Effector memory CD4-positive, alpha-beta T cell (primary cell): ENCODE measurements at places on chromosomes 11 and 22.

GRCh38 chr22:49497266-49497665 lies 330.4 kb downstream of the BRD1 start:
- DNase-seq, result no peak

GRCh38 chr11:44319170-44319551 lies 9.2 kb upstream of the ALX4 start:
- no peak for DNase-seq

DNA sequence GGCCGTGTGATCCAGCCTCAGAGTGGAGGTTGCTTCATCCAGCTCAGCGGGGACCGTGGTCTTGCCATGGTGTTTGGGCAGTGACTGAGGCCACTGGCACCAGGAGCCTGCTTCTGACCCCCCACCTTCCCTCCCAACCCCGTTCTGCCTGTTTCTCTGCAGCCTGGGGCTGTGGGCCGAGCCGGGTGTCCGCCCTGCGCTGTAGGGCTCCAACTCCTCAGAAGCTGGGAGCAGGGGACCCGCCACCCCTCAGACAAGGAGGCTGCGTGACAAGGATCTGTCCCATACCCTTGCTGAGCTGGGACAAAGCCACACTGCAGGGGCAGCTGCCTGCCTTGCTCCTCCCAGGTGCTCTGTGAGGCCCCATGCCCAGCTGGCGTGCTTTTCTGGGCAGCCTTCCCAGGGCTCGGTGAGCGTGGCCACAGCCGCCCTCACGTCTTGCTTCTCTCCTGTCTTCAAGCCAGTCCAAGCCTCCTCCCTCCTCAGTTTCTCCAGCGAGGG lies 11.7 kb upstream of the ARFGAP3 start:
- no peak for DNase-seq

GRCh38 chr11:88538098-88538497 lies 200.6 kb upstream of the CTSC start:
- DNase-seq, result no peak

DNA sequence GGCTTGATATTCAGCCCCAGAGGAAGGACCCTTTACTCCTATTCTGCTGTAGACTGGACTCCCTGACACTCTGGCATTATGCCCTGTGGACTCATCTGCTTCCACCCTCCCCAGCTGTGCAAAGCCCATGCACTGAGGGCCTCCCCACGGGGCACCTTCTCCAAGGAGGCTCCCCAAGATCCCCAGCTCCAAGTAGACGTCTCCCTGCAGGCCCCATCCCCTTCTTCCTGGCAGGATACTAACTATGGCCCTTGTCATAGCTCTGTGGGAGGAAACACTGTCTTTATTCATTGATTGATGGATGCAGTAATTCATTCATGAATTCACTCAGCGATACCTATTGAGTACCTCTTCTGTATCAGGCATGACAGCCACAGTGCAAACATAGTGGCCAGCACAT lies 15.3 kb upstream of the APOL6 start:
- DNase-seq, result no peak

GRCh38 chr11:33360642-33361041 lies 103.5 kb downstream of the HIPK3 start:
- no peak for DNase-seq

GRCh38 chr22:19178065-19178656 lies 375 bp downstream of the SLC25A1 start:
- peak; percentile 53 for DNase-seq

- no peak for DNase-seq
Observed at GRCh38 chr11:111819829-111820237, 51.5 kb downstream of the ALG9 start.

- DNase-seq, result no peak
Observed at GRCh38 chr11:129722529-129722928, 93.1 kb upstream of the TMEM45B start.
